Right lung (tissue), 10 donors: ENCODE measurements at places on chromosomes 13 and 19. TPM values are rescaled to one million over a fixed set of nuclear protein-coding genes. Genes with fewer than 3 reads are reported as not detected.

- no peak for DNase-seq
These were observed 3.3 kb downstream of the LYL1 start for GRCh38 chr19:13099073-13099999.

Gene NEK3
- polyA plus RNA-seq = 54.6 TPM

Gene IRGQ
- 16.1 TPM for polyA plus RNA-seq

Gene SERTM1
- 7.1 TPM for polyA plus RNA-seq

- no peak for DNase-seq
These were observed 48.6 kb downstream of the SCEL start for GRCh38 chr13:77584106-77584505.

DNA sequence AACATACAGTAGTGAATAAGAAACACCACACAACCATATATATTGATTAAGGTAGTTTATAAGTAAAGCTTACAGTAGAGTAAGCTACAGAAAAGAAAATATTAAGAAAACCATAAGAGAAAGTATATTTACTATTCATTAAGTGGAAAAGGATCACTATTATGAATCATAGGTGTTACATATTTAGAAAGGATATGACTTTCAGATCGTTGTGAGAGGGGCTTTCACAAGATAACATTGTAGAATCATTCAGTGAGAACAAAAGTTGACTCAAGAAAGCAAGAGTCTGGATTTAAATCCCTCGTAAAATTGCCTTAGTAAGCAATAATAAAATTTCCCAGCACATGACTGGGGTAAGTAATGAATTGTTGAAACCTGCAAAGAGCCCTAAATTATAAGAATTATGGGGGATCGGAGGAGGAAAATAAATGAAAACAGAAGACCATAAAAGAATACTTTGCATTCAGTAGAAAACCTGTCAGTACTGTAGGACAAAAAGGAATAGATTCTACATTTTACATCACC is 6.0 kb downstream of the UFM1 start:
- DNase-seq = no peak
